ENCODE measurements at places on chromosomes 4 and X.
A peak's percentile ranks its signal among the peaks of the same experiment; 100 is the strongest.

DNA sequence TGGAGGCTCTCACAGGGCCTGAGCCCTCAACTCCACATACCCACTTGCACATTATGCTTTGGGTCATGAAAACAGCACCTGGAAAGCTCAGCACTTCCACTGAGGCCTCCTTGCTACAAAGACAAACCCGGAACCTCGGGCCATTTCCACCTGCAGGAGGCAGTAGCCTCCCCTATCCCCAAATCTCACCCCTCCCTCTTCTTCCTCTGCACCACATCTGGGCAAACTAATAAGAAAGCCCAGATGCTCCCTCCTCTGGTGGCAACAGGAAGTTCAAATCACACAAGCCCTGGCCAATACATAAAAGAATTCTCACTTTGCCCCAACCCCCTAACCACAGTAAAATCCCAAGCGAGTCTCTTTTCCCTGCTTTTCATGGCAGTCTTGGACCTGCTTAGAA, 136.4 kb downstream of the MAPK10 start:
- peak; percentile 48 for DNase-seq

- no peak for DNase-seq
These were observed 529.9 kb downstream of the MID1IP1 start for GRCh38 chrX:39331082-39331704.

- no peak for DNase-seq
These were observed 139.1 kb downstream of the COL4A6 start for GRCh38 chrX:108299101-108299591.

GRCh38 chr4:122285285-122285684, 93.5 kb upstream of the ADAD1 start:
- no peak for DNase-seq

DNA sequence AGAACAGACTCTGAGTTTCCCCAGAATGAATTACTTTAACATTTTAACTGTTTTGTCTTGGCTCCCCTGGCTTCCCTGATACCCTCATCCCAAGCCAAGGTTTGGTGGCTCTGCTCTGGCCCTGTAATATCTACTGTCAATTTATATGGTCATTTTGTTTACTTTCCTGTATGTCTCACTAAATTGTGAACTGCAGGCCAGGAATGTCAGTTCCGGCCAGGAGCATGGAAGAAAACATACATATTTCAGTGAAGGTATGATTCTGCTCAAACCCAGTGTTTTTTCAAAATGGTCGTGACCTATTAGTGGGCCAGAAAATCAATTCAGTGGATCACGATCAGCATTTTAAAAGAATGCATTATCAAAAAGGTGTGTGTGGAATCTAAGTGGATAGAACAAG, 1.2 kb downstream of the RPGR start:
- DNase-seq = no peak

DNA sequence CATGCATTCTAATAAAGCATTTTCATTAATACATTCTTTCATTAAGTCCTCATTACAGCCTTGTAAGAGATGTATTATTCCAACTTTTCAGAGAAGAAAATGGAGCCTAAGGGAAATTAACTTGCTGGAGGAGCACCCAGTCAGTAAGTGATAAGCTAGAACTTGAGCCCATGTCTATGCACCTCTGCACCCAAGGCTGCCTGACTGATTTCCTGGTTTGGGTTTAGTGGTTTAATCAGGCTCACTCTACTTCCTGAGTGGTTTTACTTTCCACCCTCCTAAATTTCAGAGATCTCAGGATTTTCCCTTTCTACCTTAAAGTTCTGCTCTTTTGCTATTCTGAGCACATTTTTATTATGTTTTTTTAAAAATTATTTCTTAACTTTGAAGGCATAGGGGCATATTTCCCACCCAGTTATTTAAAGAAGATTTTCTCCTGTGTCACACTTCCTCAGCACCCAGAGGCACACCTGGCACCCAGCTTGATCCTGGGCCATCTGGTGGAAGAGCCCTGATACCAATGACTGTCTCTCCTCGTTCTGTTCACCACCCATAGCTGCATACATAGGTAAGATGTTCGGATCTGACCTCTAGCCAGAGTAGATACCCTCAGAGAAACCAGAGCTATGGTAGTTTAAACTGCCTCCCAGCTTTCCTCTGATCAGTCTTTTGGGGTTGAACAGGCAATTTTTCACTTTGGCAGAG, 10.4 kb downstream of the CORIN start:
- DNase-seq = peak; percentile 12

- DNase-seq = no peak
These were observed 58.7 kb upstream of the MAML3 start for GRCh38 chr4:140212646-140213045.

- peak; percentile 21 for DNase-seq
These were observed 348.0 kb downstream of the BCOR start for GRCh38 chrX:39749728-39750127.

DNA sequence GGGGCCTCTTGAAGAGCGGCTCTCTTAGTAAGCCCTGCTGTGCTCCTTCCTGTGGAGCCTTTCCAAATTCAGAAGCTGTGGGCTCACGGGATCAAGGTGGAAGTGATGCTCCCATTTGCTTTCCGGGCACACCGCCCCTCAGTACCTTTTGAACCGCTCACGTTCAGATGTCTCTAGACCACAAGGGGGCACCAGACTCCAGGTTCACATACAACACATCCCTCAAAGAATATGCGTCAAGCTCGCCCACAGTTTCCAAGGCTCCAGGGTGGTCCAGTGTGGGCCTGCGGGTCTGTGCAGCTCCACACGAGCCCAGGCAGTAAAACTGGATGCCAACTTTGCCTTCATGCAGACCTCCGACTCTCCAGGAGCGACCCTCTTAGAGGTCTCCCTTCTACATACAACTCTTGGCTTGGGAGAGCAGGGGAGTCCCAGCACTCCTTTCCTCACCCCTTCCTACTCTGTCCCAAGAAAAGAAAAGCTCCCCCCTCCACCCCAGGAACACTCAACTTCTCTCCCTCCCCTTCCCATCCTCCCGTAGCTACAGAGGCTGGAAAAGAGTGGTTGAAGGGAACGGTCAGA, 11.0 kb downstream of the SUPT20HL1 start:
- DNase-seq = peak; percentile 15

DNA sequence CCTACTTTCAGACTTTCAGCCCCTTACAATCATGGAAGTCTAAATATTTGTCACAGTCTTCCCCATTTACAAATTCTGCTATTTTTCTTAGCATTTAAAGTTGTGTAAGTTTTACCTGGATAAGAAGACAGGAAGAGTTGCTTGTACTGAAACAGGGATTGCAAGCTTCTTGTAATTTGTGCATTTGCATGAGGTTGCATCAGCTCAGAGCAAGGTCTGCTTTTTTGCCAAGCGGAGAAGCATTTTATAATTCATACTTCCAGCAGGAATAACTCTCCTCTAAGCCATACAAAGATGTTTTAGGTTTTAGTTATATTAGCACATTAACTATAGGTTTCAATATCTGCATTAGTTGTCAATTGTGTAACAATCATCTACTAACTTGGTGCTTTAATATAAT, 922.0 kb upstream of the PABPC4L start:
- DNase-seq = no peak

GRCh38 chr4:80239480-80240150, 26.8 kb upstream of the FGF5 start:
- DNase-seq = no peak

DNA sequence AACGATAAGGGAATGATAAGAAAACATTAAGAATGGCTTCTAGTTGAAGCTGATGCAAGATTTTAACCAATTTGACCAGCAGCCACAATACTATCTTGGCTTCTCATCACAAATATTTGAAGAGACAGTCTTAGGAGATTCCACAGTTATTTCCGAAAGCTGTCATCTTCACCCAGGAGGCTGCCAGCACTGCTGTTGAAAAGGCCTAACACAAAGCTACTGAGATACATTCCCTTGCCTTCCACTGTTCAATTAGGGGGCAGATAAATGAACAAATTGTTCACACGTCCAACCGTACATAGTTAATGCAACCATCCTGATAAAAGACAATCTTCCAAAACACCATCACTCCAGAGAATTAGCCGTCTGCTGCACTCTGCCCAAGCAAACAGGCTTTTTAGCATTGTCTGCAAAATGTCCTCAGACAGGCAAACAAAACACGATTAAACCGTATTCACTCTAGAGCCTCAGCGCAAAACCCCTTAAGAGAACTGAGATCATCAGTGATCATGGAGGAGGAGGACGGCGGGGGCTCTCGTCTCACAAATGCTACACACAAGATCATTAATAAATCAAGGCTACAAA, 189.8 kb upstream of the PSAPL1 start:
- no peak for DNase-seq

DNA sequence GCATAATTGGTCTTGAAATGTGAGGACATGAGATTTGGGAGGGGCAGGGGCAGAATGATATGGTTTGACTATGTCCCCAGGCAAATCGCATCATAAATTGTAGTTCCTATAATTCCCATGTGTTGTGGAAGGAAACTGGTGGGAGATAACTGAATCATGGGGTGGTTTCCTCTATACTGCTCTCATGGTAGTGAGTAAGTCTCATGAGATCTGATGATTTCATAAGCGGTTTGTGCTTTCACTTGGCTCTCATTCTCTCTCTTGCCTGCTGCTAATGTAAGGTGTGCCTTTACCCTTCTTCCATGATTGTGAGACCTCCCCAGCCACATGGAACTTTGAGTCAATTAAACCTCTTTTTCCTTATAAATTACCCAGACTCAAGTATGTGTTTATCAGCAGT, 2595.9 kb downstream of the PCDH7 start:
- no peak for DNase-seq

DNA sequence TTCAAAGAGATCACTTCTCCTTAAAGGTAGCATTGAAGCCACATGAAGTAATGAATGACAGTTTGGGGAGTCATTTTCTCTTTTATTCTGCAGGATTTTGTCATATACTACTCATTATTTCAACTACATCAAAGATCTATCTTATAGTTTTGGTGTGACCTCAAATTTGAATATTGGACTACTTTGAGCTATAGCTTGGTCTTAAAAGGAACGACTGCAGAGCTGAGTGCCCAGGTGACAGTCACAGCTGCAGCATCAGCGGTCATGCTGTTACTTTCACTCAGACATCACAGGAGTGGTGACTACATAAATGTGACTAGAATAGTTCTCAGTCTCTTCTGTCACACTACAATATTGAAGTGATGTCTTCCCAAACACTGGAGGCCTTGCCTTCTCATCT, 10.7 kb upstream of the SPCS3 start:
- DNase-seq = no peak

- no peak for DNase-seq
These were observed 234.8 kb downstream of the IL15 start for GRCh38 chr4:141871086-141871770.

GRCh38 chr4:184689681-184690080, 40.1 kb downstream of the PRIMPOL start:
- DNase-seq = peak; percentile 5

- peak; percentile 60 for DNase-seq
These were observed 2.9 kb upstream of the MND1 start for GRCh38 chr4:153341575-153342090.

GRCh38 chr4:57971261-57971660, 861.1 kb upstream of the IGFBP7 start:
- no peak for DNase-seq

- DNase-seq = no peak
These were observed 1646.9 kb upstream of the ADGRL3 start for GRCh38 chr4:59553063-59553720.

- DNase-seq = no peak
These were observed 15.7 kb downstream of the SMIM43 start for GRCh38 chr4:121749225-121749624.

DNA sequence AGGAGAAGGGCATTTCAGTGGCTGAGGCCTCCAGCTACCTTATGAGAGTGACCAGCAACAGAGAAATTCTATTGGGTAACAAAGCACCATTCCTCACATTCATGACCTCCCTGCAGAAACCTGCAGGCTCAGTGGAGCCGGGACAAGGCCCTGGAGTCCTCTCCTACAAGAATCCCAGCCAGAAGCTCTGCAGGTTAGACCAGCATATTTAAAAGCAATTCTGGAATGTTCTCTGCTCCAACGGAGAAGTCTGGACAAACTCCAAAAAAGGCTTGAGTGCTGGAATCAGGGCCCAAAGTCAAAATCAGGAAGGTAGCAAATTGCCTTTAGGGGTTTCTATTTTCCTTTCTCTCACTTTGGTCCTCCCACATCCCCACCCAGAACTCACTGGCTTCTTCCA, 202.9 kb downstream of the SCFD2 start:
- no peak for DNase-seq

DNA sequence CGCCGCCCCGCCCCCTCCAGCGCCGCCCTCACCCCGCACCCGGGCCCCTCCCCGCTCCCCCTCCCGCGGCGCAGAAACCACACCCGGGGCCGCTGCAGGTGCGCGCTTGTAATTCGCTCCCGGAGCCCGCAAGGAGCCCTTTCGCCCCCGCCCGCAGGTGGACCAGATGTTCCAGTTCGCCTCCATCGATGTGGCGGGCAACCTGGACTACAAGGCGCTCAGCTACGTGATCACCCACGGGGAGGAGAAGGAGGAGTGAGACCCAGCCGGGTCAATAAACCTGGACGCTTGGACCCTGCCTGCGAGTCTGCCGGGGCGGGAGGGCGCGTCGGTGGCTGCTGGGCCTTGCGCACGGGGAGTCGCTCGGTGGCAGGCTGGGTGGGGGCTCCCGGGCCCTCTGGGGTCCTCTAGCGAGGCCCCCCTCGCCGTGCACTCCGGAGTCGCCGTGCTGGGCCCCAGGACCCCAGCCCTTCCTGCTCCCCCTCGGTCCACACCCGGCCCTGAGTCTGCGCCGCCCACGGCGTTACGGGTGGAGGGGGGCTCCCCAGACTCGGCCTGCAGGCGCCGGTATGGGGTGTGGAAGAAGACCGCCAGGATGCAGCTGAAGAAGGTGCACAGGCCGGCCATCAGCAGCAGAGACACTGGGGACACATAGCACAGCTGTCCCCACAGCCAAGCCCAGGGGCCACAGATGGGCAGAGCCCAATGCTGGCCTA, 7.1 kb downstream of the SLC49A3 start:
- DNase-seq = no peak

- no peak for DNase-seq
These were observed 68.1 kb downstream of the HPF1 start for GRCh38 chr4:169689681-169690080.

- DNase-seq = no peak
These were observed 990 bp upstream of the HADH start for GRCh38 chr4:107988763-107989035.

GRCh38 chr4:39820186-39820585, 122.2 kb downstream of the UBE2K start:
- no peak for DNase-seq

GRCh38 chr4:982291-982690, 4.6 kb upstream of the IDUA start:
- no peak for DNase-seq

GRCh38 chr4:137946453-137947174, 295.5 kb downstream of the SLC7A11 start:
- no peak for DNase-seq

- DNase-seq = no peak
These were observed 469.3 kb downstream of the C4orf33 start for GRCh38 chr4:129565214-129565613.

GRCh38 chr4:182277377-182277776, 34.2 kb downstream of the TENM3 start:
- DNase-seq = no peak

DNA sequence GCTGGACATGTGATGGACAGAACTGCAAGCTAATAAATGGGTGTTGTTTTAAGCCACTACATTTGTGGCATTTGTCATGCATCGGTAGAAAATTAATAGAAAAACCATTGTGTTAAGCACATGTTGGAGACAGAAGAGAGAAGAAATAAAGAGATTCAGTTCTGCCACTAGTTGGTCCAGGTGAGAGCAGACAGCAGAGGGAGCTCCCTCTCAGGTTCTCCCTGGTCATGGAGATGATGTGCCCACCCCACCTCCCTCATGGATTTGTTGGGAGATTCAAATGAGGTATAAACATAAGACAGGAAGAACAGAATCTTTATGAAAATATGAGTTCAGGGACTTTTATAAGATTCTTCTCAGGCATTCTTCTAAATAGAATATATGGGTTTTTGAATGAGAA, 36.8 kb upstream of the OCIAD2 start:
- no peak for DNase-seq

Measured in AML-193 (cell line).